ENCODE measurements at places on chromosomes 5 and 9. TPM values are rescaled to one million over a fixed set of nuclear protein-coding genes. Genes with fewer than 3 reads are reported as not detected.
A peak's percentile ranks its signal among the peaks of the same experiment; 100 is the strongest.

SLF1 gene
- total RNA-seq = 20.7 TPM

GRCh38 chr5:14929293-14930065 lies 57.9 kb upstream of the ANKH start:
- no peak for DNase-seq

- no peak for DNase-seq
These were observed 20.7 kb downstream of the TCF7 start for GRCh38 chr5:134135091-134135655.

- peak; percentile 25 for DNase-seq
These were observed 30.3 kb downstream of the TYRP1 start for GRCh38 chr9:12723409-12724028.

GRCh38 chr5:173231996-173232498 lies 3.0 kb downstream of the NKX2-5 start:
- no peak for DNase-seq

HMCN2 gene
- 0.23 TPM for total RNA-seq

GRCh38 chr9:118929287-118929686 lies 439.9 kb downstream of the BRINP1 start:
- DNase-seq = peak; percentile 77

DNA sequence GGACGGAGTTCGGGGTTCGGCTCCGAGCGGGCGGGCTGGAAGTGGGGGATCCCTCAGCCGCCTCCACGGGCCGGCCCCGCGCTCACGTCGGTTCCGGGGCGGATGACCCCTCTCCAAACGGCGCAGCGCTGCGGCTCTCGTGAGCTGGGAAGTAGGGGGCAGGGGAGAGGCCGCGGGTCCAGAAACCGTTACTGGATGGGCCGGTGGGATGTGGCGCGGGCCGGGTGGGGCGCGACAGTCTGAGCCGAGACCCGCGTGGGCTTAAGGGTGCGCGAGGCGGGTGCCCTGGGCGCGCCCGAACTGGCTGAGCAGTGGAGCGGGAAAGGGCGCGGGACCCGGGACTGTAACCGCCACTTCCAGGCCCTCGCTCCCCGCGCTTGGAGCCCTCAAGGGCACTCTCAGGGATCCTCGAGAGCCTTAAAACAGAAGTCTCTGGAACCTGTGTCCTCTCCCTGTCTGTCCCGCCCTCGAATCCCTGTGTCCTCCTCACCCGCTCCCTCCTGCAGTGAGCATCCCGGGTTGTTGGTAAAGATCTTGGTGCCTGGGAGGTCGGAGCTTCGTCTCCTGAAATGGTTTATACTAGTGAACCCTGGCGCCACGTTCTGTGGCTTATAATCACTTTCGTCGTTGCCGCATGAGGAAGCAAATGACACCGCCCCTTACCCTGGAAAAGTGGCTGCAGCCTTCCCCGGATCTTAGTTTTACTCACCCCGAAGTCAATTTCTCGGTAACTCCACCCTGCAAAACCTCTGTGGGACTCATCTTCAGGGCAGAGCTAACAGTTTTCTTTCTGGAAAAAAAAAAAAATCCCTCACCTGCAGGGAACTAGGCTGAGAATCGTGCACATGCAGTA lies 571 bp upstream of the MARCHF11 start:
- DNase-seq = no peak

CETN3 gene
- 29.8 TPM for total RNA-seq

GRCh38 chr9:70765946-70766345 lies 351.5 kb upstream of the KLF9 start:
- no peak for DNase-seq

- DNase-seq = no peak
These were observed 694 bp upstream of the PLIN2 start for GRCh38 chr9:19127871-19128500.

PCDHGA2 gene
- total RNA-seq = 0.27 TPM

DNA sequence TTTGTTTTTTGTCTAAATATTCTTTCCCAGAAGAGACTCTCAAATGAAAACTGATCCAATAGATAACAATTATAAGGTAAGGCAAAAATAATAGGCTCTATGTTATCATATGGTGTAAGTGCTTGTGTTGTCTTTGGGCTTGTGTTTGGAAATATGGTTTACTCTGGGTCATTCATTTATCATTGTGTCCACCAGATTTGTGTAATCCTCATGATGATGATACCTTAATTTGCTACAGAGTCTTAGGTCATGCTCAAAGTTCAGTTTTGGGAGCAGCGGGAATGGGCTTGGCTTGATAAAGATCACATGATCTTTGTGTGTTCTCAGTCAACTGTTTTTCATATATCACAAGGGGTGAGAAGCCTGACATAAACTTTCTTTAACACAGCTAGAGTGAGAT lies 34.2 kb downstream of the PLPPR1 start:
- DNase-seq = no peak

NR6A1 gene
- total RNA-seq = 1.1 TPM

GRCh38 chr5:138275379-138275782 lies 960 bp upstream of the GFRA3 start:
- no peak for DNase-seq

- DNase-seq = no peak
These were observed 455.7 kb upstream of the NUDT12 start for GRCh38 chr5:104018299-104018698.

DNA sequence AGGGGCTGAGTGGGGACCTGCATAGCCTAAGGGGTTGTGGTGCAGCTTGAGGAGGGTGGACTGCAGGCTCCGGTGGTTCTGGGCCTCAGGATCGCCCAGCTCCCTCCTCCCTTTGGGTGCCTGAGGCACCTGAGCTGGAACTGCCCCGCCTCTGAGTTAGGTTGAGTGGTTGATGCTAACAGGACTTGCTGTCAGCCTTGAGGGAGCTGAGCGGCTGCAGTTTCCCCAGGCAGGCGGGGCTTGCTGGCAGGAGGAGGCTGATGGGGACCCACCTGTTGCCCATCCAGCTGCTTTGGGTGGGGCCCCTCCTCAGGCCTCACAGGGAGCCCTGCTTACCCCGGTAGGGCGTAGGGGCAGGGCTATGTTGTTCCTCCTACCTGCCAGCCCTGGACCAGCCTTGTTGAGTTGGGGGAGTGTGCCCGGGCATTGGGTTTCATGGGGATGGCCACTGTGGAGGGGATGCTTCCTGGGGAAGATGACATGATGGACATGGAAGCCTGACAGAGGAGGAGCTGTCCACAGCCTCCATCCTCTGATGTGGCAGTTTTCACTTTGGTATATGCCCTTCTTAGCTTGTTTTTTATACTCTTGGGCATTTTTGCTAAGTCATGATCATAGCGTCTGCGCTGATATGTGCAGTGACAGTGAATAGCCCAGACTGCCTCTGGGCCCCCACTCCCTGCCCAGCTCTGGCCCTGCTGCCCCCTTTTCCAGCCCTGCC lies 14.3 kb downstream of the WNK2 start:
- DNase-seq = no peak

GRCh38 chr5:67030289-67031056 lies 166.1 kb downstream of the CD180 start:
- DNase-seq = no peak

DNA sequence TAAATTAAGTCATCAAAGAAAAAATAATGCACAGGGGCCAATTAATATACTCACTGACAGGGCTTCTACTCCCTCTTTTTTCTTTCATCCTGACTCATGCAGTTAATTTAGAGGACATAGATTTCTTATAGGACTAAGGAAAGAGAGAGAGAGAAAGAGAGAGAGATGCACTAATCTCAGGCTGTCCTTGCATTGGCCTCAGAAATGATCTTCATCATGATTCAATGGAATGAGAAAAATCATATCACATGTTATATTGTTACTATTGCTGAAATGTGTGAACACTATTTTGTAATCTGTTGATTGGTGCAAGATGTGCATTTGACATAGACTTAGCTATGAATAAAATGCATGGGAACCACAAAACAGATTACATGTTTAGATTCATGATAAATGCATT lies 608.3 kb upstream of the NUDT12 start:
- DNase-seq = peak; percentile 7

Measured in HT1080 (cell line).